Kidney tubule cell (primary cell): ENCODE measurements at places on chromosomes 4 and X.

- no peak for DNase-seq
Measured at GRCh38 chr4:1354136-1354982, 7.4 kb downstream of the UVSSA start.

DNA sequence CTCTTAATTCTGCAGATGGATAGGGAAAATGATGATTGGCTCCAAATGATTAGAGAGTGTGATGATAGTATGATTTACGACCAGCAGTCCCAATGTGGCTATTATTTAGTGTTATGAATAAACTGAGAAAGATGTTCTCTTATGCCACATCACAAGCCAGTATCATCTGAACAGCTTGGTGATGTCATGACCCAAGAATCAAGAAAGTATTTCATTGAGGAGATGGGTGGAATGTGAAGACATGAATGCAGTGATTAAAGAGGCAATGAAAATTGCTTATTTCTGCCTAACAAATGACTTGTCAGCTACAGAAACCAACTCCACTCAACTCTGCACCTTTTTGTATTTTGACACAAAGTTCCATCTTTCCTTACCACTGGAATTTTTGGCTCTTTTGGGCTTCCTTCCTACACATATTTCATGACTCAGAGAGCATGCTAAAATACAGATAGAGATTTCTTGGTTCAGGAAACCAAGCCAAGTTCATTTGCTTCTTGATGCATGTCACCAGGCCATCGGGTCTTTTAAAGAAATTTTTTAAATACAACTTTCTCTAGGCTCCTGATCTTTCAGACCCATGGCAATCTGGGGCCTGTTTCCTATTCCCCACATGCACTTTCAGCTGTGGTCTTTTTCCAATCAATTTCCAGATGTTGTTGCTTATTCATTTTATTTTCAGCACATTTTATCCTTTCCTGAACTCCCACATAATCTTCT, 174.2 kb downstream of the HHIP start:
- peak; percentile 19 for DNase-seq

- DNase-seq: no peak
Measured at GRCh38 chr4:10105421-10105820, 11.2 kb downstream of the WDR1 start.

GRCh38 chr4:183202523-183202922, 103.5 kb downstream of the WWC2 start:
- no peak for DNase-seq

DNA sequence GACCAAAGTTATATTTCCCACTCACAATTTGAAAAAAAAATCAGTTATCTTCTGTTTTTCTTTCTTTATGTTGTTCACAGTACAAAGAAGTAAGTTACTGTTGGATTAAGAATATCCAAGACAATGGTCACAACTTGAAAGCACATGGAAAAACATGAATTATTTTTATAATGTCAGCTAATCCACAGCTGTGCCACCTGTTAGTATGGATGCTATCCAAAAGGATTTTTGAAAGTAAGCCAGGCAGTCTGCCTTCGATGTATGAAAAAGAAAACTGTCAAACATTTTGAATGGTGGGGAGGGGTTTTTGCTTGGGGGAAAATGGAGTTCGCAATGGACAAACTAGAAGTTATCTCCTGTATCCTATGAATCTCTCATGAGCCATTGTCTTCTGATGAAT, 6.2 kb downstream of the GPM6A start:
- DNase-seq: no peak

GRCh38 chr4:81783558-81783957, 311.9 kb upstream of the RASGEF1B start:
- no peak for DNase-seq

DNA sequence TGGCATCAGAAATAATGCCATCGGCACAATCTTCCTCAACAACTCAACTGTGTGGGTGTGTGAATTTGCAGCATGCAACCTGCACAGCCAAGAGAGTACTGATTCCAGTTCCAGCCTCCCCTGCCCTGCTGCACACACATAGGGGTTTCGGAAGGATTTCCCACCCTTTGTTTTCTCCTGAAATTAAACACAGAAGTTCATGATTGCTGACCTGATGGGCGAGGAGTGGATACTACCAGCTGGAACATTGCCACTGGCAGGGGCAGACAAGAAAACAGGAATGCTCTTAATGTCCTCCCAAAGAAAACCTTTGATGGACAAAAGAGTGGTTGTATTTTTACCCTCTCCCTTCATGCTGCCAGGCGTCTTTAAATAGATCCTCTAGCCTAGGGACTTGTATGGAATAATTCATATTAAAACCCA, 4.8 kb downstream of the NDP start:
- DNase-seq: no peak

GRCh38 chrX:111131572-111131971, 35.6 kb downstream of the PAK3 start:
- DNase-seq: peak; percentile 33

- DNase-seq: no peak
Measured at GRCh38 chr4:52290466-52290865, 239.4 kb downstream of the SPATA18 start.
